ENCODE measurements at places on chromosomes 4 and X.

DNA sequence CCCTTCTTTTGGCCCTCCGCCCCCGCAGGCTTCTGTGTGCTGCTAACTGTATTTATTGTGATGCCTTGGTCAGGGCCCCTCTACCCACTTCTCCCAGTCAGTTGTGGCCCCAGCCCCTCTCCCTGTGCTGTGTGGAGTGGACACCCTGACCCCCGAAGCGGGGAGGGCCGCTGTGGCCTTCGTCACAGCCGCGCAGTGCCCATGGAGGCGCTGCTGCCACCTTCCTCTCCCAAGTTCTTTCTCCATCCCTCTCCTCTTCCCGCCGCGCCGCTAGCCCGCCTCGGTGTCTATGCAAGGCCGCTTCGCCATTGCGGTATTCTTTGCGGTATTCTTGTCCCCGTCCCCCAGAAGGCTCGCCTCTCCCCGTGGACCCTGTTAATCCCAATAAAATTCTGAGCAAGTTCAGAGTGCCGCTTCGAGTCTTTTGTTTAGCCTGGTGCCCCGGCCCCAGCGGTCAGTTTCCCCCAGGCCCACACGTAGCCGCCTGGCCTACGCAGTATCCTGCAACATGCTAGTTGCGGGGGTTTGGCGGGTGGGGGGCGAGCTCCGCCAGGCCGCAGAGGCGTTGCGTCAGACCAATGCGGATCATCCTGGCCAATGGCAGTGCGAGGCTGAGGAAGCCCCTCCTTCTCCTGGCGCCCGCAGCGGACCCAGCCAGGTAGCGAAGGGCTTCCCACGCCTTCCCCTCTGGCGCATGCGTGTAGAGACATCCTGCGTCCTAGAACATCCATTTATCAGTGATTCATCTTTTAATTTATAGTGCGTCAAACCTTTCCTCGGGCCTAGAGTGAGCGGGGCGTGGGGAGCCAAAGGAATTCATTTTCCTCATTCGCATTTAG lies 5.6 kb upstream of the KANTR start:
- DNase-seq, result no peak

DNA sequence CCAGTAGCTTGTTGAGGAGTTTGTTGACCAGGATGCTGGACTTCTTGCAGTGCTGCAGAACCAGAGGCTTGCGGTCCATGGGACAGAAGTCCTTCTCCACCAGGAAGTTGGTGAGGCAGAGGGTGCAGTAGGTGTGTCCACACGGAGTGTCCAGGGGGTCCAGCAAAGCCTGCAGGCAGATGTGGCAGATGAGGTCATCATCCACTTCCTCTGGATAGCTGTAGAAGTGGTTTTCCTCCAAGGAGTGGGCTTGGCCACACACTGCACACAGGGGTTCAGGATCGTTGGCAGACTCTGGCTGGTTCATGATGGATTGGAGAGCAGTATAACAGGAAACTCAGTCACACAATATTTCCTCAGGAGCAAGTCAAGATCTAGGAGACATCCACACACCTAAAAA lies 17.6 kb downstream of the LNX1 start:
- DNase-seq, result no peak

DNA sequence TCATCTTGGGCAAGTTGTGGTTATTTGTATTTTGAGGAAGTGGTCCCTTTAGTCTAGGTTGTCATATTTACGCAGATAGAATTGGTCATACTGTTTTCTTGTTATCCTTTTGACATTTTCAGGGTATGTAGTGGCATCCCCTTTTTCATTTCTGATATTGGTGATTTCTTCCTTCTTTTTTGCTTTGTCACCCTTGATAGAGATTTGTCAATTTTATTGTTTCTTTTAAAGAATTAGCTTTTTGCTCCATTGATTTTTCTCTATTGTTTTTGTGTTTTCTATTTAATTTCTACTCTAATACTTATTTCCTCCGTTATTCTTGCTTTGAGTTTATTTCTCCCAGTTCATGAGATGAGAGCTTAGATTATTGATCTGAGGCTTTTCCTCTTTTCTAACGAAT lies 87.7 kb downstream of the CPEB2 start:
- no peak for DNase-seq

DNA sequence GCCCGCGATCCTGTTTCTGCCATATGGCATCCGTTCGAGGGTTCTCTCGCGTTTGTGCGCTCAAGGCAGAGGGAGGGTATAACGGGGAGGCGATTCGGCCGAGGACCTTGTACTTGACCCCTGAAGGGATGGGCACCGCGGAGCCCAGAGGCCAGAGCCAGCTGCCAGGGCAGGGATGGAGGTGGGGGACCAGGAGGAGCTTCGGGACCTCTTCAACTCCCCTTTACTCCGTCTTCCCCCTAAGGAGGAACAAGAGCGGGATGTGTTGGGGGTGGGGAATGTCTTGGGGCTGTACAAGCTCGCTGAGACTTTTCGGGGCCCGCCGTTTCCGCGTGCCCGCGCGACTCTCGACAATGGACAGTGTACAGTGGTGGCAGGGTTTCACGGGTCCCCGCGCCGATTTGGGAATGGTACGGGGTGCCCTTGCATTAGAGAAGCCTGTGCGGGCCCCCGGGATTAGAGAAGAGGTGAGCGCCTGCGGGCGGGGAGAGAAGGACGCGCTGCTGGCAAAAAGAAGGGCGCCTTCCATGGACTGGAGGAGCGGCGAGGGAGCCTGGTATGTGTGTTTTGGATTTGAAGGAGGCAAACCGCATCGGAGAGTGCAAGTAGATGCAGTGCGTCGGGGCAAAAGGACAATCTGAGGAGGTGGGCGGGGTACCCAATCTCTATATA lies 760 bp downstream of the UGT8 start:
- peak; percentile 43 for DNase-seq

- DNase-seq, result no peak
Observed at GRCh38 chrX:1242891-1243402, 25.7 kb upstream of the CSF2RA start.

DNA sequence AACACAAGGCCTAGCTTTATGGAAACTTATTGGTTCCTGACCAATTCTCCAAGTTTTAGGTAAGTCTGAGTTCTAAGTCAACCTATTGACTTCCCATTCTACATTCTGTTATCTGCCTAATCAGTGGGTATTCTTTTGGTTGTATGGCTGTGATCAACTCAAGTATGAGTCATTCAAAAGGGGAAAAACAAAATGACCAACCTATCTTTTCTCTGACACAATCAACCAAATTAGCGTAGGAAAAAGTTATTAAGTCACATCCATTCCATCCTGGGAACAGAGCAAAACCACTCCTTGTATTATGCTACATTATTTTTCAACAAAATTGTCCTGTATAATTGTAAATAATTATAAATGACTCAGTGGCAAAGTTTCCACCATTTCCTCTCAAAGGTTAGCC lies 136.2 kb downstream of the SHROOM4 start:
- no peak for DNase-seq

- DNase-seq, result no peak
Observed at GRCh38 chr4:123843137-123843536, 446.5 kb downstream of the SPRY1 start.

- DNase-seq, result no peak
Observed at GRCh38 chr4:175453456-175453855, 358.6 kb downstream of the GPM6A start.

DNA sequence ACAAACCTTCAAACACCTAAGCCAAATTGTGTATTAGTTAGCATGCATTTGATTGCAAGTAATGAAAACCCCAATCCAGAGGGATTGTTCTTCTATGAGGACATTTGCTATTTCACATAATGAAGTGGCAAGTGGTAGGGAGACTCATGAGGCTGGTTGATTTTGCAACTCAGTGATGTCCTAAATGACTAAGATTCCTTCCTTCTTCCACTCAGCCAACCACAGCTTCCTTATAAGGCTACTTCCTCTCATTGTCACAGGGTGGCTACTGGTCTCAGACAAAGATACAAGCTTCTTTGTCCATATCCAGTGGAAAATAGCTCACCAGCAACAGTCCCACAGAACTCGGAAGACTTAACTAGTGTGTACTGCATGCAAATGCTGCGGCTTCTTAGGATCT lies 5.3 kb upstream of the OTC start:
- no peak for DNase-seq

- no peak for DNase-seq
Observed at GRCh38 chrX:148284821-148285220, 215.6 kb upstream of the AFF2 start.

GRCh38 chr4:186169945-186170802 lies 21.2 kb upstream of the CYP4V2 start:
- no peak for DNase-seq

All from renal cortex interstitium (tissue), 15 donors.